ENCODE measurements at places on chromosomes 1 and 21.

GRCh38 chr21:31397939-31398338, 53.9 kb upstream of the TIAM1 start:
- no peak for DNase-seq

DNA sequence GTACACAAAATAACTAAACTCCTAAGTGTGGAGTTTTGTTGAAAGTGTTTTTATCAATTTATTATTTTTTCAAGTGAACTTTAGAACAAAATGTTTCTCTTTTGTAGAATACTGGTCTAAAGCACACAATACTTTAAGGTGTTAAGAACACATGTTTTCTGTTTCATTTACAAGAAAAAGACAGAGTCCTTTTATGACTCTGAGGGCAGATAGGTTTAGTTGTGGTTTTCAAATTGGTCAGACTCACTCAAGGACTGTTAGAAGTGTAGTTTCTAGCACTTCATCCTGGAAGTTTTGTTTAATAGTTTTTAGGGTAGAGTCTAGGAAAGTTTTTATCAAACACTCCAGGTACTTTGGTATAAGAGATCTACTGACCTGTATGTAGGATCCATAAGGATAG, 376.5 kb downstream of the LRRIQ3 start:
- DNase-seq: no peak

- DNase-seq: no peak
These were observed 1.7 kb downstream of the S100A2 start for GRCh38 chr1:153563991-153564390.

- DNase-seq: peak; percentile 28
These were observed 6.0 kb upstream of the AGO1 start for GRCh38 chr1:35876988-35877387.

- peak; percentile 88 for DNase-seq
These were observed 17.9 kb downstream of the MTX1 start for GRCh38 chr1:155226188-155226909.

GRCh38 chr1:184489908-184490307, 103.1 kb downstream of the C1orf21 start:
- no peak for DNase-seq

DNA sequence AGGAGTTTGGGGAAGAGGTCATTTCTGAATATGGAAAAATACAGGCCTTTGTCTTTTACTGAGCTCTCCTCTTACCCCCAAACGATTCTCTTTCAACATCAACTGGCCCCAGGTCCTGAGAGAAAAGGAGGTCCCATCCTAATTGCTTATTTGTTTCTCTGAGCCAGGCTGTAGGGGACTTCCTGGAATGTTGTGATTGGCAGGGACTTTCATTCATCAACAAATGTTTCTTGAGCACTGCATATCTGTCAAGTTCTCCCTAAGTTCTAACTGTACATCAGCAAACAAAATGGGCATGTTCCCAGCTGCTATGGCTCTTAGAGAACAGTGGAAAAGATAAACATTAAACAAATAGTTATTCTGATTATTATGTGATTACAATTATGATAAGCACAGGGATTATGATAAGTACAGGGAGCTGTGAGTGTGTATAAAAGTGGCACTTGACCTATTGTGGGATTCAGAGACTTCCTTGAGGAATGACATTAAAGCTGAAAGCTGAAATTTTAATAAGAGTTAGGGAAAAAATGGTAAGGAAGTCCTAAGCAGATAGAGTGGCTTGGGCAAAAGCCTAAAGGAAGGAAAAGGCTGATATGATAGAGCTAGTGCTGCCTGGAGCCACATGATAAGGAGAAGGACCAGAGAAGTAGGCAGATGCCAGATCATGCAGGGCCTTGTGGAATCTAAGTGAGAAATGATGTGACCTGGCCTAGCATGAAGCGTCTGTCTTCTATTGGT, 11.6 kb downstream of the GPX7 start:
- no peak for DNase-seq

GRCh38 chr1:246482805-246483568, 24.1 kb downstream of the SMYD3 start:
- no peak for DNase-seq

- DNase-seq: no peak
These were observed 1171.8 kb upstream of the B3GALT2 start for GRCh38 chr1:194358208-194358581.

DNA sequence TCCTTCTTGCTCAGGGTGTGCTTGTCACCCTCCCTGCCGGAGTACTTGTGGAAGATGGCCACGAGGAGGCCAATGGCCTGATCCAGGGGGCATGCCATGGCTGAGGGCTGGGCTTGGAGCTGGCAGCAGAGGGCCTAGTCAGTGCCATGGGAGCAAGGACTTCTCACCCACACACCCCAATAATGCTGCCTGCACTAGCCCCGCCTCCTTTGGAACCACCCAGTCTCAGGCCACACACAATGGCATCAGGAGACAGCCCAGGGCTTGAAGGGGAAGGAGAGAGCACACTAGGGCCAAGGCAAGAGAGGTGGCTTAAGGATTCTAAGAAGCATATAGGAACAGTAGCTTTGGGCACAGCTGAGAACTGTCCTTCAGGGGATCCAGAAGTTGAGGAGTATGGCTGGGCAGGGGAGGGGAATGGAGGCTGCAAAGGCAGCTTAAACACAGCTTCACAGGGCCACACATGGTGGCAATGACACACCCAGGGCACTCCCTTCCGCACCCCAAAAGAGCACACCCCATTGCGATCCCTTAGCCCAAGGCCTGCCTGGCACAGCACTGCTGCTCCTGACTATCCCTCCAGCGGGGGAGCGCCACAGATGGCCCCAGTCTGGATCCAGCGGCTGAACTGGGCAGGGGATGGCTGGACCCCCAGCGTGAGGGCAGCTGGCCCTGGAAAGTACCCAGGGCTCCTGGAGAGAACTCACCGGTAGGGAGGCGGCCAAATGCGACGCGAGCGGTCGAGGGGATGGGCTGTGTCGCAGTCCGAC, at the start of gene S100A6:
Gene S100A6, minus strand, starts transcription at position 750 of the 770 bp plus-strand sequence. Its CDS starts 652 bp downstream, at position 98.
- DNase-seq: peak; percentile 46

Data from cardiac fibroblast (primary cell).